Fibroblast of skin of left biceps (primary cell): ENCODE measurements at places on chromosomes 2 and 18.

DNA sequence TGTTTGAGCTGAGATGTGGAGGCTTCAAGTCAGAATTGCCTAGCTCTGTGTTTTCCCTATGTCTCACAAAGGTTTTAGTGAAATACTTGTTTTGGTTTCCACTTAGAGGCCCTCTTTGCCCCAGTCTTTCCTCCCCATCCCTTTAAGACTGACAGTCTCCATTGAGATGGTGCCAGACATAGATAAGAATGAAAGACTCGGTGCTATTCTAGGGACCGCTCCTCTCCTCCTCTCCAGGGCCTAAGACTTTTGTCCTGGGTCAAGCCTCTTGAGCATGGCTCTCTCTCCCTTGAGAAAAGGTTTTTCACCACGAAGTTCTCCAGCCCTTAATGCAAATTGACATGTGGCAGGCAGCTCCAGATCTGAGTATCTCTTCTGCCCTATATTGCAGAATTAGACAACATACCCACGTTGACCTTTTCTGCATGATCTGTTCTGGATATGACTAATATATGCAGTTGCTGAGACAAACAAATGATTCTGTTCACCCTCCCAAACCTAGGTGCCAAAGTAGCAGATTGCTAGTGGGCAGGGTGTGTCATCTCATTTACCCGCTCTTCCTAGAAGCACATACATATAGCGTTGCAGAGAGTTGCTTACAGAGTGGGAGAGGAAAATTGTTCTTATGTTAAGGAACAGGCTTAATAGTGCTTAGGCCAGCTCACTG, 47.5 kb upstream of the ACSL3 start:
- DNase-seq: no peak

GRCh38 chr18:54926593-54927325, 32.5 kb downstream of the CCDC68 start:
- no peak for DNase-seq

GRCh38 chr2:161173541-161174194, 13.4 kb downstream of the TANK start:
- no peak for DNase-seq

DNA sequence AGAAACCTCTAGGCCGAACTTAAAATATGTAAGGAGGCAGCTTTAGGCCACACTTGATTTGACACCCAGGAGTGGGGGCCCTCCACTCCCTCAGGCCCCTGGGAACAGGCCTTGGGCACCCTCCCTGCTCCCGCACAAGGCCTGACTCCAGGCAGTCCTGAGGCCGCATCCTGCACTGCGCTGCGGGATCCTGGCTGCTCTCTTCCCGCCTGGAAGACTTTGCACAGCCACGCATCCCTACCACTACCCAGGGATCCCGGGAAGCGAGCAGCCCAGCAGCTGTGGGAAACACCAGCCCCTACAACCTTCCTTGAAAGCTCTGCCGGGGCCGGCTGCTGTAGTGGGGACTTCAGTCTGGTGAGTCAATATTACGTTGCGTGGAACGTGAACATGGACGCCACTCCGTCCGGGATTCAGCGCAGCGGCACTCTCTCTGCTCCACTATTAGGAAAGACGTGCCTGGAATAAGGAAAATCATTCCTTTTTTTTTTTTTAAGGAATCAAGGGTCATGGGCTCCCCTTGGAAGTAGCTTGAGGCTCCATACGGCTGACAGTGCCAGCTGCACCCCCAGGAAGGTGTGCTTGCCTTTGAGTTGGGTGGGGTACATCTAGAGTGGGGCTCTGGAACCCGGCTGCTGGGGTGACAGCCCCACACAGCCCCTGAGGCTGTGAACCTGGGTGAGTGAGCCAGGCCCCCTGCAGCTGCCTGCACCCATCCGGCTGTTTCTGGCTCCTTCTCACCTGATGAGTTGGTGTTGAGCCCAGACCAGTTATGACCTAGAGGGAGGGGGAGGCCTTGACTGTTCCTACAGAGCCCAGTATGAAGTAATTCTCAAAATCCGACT, 119.2 kb upstream of the TMEM18 start:
- no peak for DNase-seq

DNA sequence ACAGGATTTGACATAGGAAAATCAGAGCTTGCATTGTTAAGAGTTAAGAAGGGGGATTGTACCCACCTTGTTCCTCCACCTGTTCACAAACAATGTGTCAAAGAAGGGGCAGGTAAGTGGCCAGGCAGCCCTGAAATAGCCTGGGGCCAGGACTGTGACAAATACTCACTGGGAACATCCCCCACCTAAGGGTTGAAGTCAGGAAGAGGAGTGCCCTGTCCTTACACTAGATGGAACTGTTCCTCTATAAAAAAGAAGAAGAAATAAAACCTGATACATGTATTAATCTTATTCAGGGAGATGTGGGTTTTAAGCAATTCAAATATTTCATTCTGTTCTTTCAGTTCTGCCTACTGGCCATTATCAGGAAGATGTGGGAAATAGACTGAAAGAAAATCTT, 41.9 kb downstream of the TACR1 start:
- DNase-seq: no peak

- no peak for DNase-seq
Measured at GRCh38 chr2:8548619-8549150, 133.2 kb upstream of the ID2 start.

DNA sequence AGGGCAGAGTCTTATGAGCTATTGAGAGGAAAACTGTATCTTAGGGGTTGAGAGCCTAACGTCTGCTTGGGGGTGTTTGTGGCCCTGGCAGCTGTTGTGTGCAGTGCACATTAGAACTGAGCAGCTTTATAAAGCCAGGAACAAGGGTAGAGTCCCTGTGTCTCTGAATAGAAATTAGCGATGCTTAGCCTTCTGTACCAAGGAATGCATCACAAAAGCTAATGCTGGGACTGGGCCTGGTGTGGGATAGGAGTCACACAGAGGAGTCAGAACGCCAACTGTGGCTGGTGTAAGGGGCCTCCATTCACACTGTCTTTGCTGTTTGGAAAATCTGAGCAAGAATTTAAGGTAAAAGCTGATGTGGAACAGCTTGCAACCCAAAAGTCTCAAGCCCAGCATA, 283.2 kb downstream of the SOX11 start:
- no peak for DNase-seq

- DNase-seq: peak; percentile 79
Measured at GRCh38 chr2:28004086-28004485, 113.6 kb downstream of the BABAM2 start.

DNA sequence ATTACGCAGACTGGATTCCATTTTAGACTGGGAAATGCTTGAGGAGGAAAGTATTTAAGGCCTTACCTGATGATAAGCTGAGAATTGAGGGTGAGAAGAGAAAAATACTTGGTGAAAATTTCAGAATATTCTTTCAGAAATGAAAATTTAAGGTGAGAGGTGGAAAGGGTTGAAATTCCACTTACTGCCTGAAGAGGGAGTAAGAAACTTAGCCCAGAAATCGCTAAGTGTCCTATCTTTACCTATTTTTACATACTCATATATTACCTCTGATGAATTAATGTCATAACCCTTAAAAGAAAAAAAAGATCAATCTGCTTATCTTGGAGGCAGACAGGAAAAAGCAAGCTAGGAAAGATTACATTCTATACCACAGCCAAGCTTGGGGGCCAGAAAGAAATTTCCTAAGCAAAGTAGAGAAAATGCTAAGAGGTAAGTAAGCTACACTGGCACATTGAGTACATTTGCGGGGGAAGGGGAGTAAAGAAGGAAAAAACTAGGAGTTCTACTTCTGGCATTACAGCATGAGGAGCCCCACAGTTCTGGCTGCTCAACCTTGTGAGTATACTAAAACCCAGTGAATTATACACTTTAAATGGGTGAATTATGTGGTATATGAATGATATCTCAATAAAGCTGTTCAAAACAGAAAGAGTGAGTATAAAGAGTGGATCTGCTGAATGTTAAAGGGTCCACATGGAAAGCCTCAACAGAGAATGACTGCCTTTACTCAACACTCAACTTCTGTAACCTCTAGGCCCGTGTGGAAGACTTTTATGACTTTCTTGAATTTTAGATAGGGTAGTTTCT, 33.8 kb downstream of the SMC6 start:
- DNase-seq: no peak

- DNase-seq: no peak
Measured at GRCh38 chr2:63163161-63163820, 112.7 kb downstream of the OTX1 start.

GRCh38 chr2:102782933-102783332, 21.1 kb downstream of the TMEM182 start:
- DNase-seq: no peak

GRCh38 chr2:222701721-222702131, 30.3 kb downstream of the MOGAT1 start:
- no peak for DNase-seq

GRCh38 chr2:216862628-216863398, 2.9 kb upstream of the TNP1 start:
- DNase-seq: no peak

- no peak for DNase-seq
Measured at GRCh38 chr18:3717376-3718025, 267.5 kb downstream of the TGIF1 start.

GRCh38 chr2:43106559-43107527, 119.6 kb downstream of the ZFP36L2 start:
- DNase-seq: no peak

DNA sequence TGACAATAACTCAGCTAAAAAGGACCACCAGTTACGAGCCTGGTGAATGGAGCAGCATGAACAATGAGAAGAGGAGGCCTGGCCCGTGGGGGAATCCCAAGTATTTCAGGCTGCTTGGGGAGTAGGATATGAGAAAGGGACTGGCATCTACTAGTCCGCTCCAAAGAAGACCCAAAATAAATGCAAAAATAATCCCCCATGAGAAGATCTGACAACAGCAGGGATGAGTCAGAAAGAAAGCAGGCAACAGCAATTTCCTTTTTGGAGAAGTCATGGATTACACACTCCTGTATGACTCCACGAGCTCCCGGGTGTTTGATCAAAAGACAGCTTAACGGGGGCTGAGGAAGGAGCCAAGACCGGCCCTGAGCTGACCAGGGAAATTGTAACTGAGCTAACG, 111.4 kb downstream of the SOX11 start:
- peak; percentile 71 for DNase-seq

GRCh38 chr2:178550352-178550751, 70.1 kb downstream of the PLEKHA3 start:
- no peak for DNase-seq

GRCh38 chr18:25503567-25504081, 151.7 kb upstream of the ZNF521 start:
- peak; percentile 60 for DNase-seq

DNA sequence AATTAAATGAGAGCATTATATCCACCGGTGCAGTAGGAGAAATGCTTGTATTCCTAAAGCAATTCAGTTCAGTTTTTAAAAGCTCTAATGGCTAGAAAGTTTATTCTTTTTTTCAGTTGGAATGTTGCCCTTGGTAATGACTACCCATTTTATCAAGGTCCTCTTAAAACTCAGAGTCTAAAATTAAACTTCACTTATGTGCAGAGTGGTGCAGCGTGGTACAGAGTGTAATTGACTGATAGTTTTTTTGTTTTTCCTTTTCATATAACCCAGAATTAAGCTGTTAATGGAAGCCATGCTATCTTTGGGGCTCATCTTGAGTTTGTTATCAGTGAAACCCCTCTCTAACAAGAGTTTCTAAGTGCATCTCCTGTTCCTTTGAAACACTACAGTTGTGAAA, 21.4 kb downstream of the NCOA1 start:
- no peak for DNase-seq

DNA sequence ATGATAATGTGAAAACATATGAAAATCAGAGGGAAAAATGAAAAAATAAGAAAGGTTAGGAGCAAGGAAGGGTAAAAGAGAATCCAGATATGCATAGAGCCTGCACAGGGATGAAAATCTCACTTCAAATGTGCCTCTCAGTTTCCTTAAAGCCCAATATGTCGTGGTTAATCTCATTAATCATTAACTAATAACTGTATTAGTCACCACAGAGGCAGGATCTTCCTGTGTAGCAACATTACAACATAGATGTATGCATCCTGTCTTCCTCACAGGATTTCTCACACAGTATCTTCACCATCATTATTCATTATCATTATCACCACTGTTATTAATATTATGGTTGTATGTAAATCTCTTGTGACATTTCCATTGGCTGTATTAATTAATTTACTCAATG, 361.2 kb upstream of the SOX11 start:
- no peak for DNase-seq

GRCh38 chr2:122019724-122020123, 264.3 kb downstream of the TSN start:
- DNase-seq: no peak

DNA sequence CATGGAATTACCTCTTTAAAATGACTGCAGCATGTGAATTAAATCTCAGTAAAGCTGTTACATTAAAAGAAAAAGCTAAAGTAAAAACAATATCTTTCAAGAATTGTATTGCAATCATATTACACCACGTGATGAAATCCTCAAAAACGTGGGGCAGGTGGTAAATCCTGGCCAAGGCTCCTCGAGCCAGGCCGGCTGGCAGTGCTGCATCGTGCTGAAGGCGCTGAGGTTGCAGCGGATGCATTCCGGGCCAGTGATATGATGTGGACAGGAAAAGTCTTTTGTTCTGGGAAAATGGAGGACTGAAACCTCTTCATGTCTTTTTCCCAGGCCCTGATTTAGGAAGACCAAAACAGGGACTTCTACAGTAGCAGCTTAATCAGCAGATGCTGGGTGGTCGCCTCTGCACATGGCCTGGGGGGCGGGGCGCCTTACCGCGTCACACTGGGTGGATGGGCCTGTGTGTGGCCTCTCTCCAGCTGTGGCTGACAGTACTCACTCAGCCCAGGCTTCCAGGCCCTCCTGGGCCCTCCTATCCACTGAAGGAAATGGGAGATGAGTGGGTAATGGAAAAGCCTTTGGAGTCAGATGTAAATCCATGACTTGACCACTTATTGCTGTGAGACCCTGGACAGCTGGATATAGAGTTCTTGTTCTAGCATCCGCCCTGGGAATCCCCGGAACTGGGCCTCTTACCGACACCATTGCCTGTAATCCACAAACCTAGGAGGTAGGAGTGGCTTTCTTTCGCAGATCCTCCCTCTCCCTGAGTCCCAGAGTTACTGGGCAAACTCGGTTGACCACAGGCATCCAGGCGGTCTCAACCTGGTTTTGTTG, 45.1 kb downstream of the PROC start:
- DNase-seq: no peak

- no peak for DNase-seq
Measured at GRCh38 chr2:168912901-168913369, 11.8 kb downstream of the G6PC2 start.

DNA sequence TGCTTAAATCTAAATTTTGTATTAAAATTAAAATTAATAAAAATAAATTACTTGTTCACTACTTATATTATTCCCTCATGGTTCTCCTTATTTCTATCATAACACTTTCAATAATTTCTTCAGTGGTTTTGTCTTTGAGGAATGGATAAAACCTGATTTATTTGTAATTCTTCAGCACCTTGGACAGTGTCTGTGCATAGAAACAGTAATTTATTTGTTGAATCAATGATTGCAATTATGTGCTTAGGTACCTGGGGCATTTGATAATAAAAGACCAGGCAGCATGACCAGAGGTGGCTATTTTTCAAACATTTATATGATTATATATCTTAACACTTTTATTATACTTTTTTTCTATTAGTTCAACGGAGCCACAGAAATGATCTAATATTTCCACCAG, 1062.7 kb downstream of the DSC3 start:
- no peak for DNase-seq
